ENCODE measurements at places on chromosomes 1 and 21. TPM values are rescaled to one million over a fixed set of nuclear protein-coding genes. Genes with fewer than 3 reads are reported as not detected.

Gene DPT
- polyA plus RNA-seq: 5.5 TPM

Gene FCGR3A
- polyA plus RNA-seq: 28.9 TPM

Gene OR10J1
- 0.06 TPM for polyA plus RNA-seq

Gene LCE2B
- not detected for polyA plus RNA-seq

Gene BEND5
- 27.5 TPM for polyA plus RNA-seq

Gene VANGL1
- 8.2 TPM for polyA plus RNA-seq

- no peak for DNase-seq
- no peak overlapping the region for H3K4me3 ChIP-seq
- no peaks in the 10 kb centered on the region for H3K27me3 ChIP-seq
- no peaks in the 10 kb centered on the region for H3K36me3 ChIP-seq
Observed at GRCh38 chr21:18030248-18030647, 211.1 kb upstream of the C21orf91 start.

GRCh38 chr1:178389441-178389840, 107.3 kb downstream of the CLEC20A start:
- no peaks in the 10 kb centered on the region for H3K36me3 ChIP-seq
- H3K4me3 ChIP-seq: no peak overlapping the region
- no peaks in the 10 kb centered on the region for H3K4me1 ChIP-seq
- DNase-seq: no peak

DNA sequence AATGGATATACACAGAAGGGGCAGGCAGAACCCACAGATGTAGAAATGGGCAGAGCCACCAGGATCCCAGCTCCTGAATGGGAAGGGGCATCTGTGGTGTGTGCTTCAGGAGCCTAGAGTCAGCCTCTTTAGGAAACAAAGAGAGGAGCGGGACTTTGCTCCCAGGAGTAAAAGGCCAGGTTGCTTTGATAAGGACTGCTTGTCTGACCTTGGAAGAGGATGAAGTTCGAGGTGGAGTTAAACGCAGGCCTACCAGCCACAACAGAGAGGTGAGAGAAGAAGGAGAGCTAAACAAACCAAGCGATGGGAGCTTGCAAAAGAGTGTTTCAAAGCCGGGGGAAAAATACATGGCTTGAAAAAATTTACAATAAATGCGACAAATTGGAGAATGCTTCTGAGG, 49.9 kb upstream of the TMPRSS2 start:
- DNase-seq: no peak
- no peaks in the 10 kb centered on the region for H3K36me3 ChIP-seq
- H3K27me3 ChIP-seq: no peaks in the 10 kb centered on the region
- H3K4me3 ChIP-seq: no peak overlapping the region
- no peak overlapping the region for H3K27ac ChIP-seq
- no peaks in the 10 kb centered on the region for H3K4me1 ChIP-seq

- H3K27me3 ChIP-seq: no peaks in the 10 kb centered on the region
- no peak overlapping the region for H3K27ac ChIP-seq
- no peaks in the 10 kb centered on the region for H3K36me3 ChIP-seq
Observed at GRCh38 chr1:29408831-29409605, 172.7 kb downstream of the PTPRU start.

DNA sequence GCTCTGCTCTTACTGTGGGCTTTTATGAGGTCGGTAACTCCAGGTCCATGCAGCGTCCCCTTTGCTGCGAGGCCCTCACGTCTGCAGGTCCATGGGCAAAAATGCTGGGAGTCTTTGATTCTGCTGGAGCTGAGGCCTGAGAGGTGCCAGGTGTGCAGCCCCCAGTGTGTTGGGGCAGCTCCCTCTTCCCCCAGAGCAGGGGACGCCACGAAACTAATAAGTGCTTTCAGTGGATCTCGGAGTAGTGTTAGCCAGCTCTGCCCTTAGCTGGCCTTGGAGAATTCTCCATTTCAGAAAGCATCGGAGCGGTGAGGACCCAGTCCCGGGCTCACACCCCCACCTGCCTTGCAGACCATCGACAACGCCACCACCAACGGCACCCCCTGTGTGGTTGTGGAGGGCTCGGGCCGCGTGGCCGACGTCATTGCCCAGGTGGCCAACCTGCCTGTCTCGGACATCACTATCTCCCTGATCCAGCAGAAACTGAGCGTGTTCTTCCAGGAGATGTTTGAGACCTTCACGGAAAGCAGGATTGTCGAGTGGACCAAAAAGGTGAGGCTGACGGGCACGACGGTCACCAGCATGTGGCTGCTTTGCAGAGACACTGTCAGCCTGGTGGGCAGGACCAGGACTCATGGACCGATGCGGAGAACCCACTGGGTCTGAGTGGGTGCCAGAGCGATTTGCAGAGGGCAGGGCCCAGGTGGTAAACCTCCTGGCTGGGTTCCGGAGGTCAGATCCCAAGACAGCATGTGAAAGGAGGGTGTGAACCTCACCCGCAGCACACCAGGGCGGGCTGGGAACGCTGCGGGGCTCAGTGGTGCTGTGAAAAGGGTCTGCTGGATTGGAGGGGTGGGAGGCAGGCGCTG, 25.5 kb downstream of the TRPM2 start:
- DNase-seq: no peak
- H3K4me3 ChIP-seq: no peak overlapping the region
- H3K36me3 ChIP-seq: peaks cover 48% of the 10 kb centered on the region

DNA sequence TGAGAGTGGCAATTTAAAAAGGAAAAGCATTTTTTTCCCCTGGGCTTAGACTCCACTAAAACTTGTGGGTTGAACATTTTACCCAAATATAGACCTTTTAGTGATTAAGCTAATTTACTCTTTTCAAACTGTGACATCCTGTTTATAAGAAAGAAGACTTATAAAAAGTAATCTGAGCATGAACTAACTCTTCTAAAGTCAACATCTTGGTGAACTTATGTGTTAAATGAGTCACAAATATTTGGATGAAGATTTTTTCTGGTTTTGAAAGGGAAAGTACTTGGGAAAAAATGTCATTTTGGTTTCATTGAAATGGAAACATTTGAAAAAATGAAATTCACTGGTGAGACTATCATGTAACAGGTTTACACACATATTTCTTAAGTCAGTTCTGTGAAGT, 109.8 kb downstream of the KCNK2 start:
- no peaks in the 10 kb centered on the region for H3K27me3 ChIP-seq
- H3K4me3 ChIP-seq: no peak overlapping the region
- H3K36me3 ChIP-seq: no peaks in the 10 kb centered on the region
- DNase-seq: no peak

- no peak overlapping the region for H3K4me3 ChIP-seq
- peaks cover 14% of the 10 kb centered on the region for H3K4me1 ChIP-seq
- no peak overlapping the region for H3K27ac ChIP-seq
- H3K36me3 ChIP-seq: no peaks in the 10 kb centered on the region
Observed at GRCh38 chr1:109873278-109874175, 37.1 kb upstream of the CSF1 start.

GRCh38 chr1:1678581-1679380, 13.8 kb downstream of the SLC35E2B start:
- peaks cover 28% of the 10 kb centered on the region for H3K4me1 ChIP-seq
- H3K4me3 ChIP-seq: no peak overlapping the region
- H3K36me3 ChIP-seq: peaks cover 47% of the 10 kb centered on the region

DNA sequence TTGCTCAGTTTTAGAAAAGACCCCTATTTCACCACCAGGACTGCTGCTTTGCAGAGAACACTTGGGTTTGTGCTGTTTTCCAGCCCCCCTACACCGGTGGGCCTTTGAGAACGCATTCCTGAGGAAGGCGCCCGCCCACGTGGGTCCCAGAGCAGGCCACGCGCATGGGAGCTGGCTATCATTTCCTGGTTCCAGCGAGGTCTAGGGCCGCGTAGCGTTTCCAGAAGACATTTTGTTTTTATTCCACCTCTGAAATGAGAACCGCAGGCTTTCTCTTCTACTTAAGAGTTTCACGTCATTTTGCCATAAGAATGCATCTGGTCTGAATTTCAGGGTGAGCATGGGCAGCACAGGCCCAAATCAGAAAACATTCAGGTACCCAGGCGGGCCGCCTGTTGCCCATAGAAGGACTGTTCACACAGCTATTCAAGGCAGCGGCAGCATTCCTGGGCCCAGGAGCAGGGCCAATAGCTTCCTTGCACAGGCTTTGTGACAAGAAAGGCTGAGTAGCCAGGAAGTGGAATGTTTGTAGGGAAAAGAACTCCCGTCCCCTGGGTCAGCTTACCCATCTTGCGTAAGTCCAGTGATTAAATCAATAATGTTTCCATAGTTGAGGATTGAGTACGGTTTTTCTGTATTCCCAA, 1.4 kb upstream of the KLHL21 start:
- H3K4me3 ChIP-seq: peak overlapping the region; percentile 51
- no peak for DNase-seq
- H3K36me3 ChIP-seq: peaks cover 6% of the 10 kb centered on the region
- peaks cover 48% of the 10 kb centered on the region for H3K4me1 ChIP-seq

DNA sequence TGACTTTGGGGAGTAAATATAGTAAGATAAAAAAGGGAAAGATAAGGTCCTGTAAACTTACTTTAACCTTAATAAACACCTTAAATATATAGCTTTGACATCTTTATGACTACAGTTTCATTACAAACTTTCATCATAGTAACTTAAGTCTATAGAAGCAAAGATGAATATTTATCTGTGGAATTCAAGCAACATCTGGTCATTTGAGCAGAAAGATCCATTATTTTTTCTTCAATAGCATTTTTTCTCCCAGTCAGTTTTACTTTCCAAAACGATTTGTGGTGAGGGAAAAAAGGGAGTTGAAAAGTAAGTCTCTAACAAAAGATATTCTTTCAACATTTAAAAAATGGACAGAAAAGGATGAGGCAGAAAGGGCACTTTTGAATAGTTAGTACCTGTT, 69.0 kb downstream of the HMCN1 start:
- DNase-seq: no peak
- H3K27ac ChIP-seq: no peak overlapping the region
- no peaks in the 10 kb centered on the region for H3K4me1 ChIP-seq
- no peaks in the 10 kb centered on the region for H3K36me3 ChIP-seq
- no peak overlapping the region for H3K4me3 ChIP-seq
- no peaks in the 10 kb centered on the region for H3K27me3 ChIP-seq

- H3K4me3 ChIP-seq: no peak overlapping the region
- peaks cover 2% of the 10 kb centered on the region for H3K27me3 ChIP-seq
- no peak for DNase-seq
- H3K36me3 ChIP-seq: no peaks in the 10 kb centered on the region
- peaks cover 14% of the 10 kb centered on the region for H3K4me1 ChIP-seq
- H3K27ac ChIP-seq: no peak overlapping the region
Observed at GRCh38 chr21:45371655-45372054, 33.3 kb upstream of the COL18A1 start.

GRCh38 chr1:51734896-51735745, 118.2 kb downstream of the OSBPL9 start:
- peak overlapping the region; percentile 29 for H3K27ac ChIP-seq
- no peaks in the 10 kb centered on the region for H3K36me3 ChIP-seq
- DNase-seq: peak; percentile 23
- H3K27me3 ChIP-seq: no peaks in the 10 kb centered on the region

DNA sequence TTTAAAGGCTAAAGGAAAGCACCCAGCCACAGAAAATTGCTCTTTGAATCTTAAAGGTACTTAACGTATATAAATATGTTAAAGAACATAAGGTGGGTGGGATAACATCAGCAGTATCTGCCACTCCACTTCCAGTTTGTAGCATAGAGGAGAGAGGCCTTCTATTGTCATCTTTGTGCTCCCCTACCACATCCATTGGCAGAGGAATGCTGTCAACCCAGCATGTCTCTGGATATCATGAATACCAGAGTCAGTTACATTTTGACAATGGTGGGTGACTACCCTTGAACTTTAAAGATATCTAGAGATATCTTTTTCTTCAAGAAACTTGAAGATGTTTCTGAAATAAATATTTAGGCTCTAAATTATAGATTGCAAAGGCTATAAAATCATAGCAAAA, 283.2 kb upstream of the LRRC7 start:
- H3K36me3 ChIP-seq: no peaks in the 10 kb centered on the region
- H3K4me3 ChIP-seq: no peak overlapping the region
- no peaks in the 10 kb centered on the region for H3K27me3 ChIP-seq
- no peak for DNase-seq

DNA sequence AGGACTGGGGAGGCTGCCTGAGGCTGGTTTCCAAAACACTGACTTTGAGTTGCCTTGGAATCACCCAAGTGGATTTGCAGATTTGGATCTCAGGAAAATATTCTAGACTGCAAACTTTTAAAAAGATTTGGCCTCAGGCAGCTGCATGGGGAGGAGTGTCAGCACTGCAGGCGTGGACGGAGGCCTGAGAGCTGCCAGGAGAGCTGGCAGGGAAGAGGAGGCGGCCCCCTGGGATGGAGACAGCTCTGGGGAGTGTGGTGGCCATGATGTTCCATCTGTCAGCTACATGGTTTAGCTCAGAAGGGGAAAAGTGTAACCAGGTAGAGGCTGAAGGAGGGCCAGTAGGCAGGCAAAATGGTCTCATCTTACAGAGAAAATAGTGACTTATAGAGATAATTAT, 72.1 kb downstream of the VPS26C start:
- H3K4me3 ChIP-seq: no peak overlapping the region
- peaks cover 8% of the 10 kb centered on the region for H3K4me1 ChIP-seq
- peaks cover 52% of the 10 kb centered on the region for H3K36me3 ChIP-seq
- no peak overlapping the region for H3K27ac ChIP-seq

DNA sequence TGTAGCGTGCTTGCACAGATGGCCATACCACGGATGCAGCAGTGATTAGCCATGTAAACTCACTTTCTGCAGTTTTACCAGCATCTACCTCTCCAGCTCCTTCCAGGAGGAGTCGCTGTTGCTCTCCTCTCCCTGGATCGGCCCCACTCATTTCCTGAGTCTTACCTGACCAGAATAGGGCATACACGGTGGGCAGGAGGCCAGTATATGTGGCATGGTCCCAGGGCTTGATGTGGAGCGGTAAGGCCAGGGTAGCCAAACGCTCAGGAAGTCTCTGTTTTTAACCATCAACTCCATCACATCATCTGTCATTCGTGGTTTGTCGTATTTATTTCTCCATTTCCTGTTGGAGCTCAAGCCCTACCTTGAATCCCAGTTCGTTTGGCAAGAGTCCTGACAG, 163.4 kb upstream of the USP24 start:
- no peaks in the 10 kb centered on the region for H3K36me3 ChIP-seq
- H3K4me1 ChIP-seq: peaks cover 14% of the 10 kb centered on the region
- DNase-seq: no peak
- no peak overlapping the region for H3K4me3 ChIP-seq

GRCh38 chr1:228977741-228978140, 242.5 kb downstream of the RHOU start:
- H3K4me1 ChIP-seq: peaks cover 22% of the 10 kb centered on the region
- DNase-seq: no peak
- no peaks in the 10 kb centered on the region for H3K36me3 ChIP-seq
- H3K27ac ChIP-seq: no peak overlapping the region
- H3K27me3 ChIP-seq: no peaks in the 10 kb centered on the region

GRCh38 chr21:38244407-38244787, 12.4 kb upstream of the KCNJ15 start:
- H3K27me3 ChIP-seq: no peaks in the 10 kb centered on the region
- no peak overlapping the region for H3K4me3 ChIP-seq
- H3K36me3 ChIP-seq: no peaks in the 10 kb centered on the region
- no peaks in the 10 kb centered on the region for H3K4me1 ChIP-seq

- H3K4me3 ChIP-seq: no peak overlapping the region
- H3K36me3 ChIP-seq: no peaks in the 10 kb centered on the region
- no peak overlapping the region for H3K27ac ChIP-seq
- no peaks in the 10 kb centered on the region for H3K4me1 ChIP-seq
- no peak for DNase-seq
- no peaks in the 10 kb centered on the region for H3K27me3 ChIP-seq
Observed at GRCh38 chr21:25191141-25191540, 416.1 kb downstream of the MRPL39 start.

Data from spinal cord (tissue), 10 donors.